Naive thymus-derived CD4-positive, alpha-beta T cell (primary cell): ENCODE measurements at places on chromosomes 2 and 18. TPM values are rescaled to one million over a fixed set of nuclear protein-coding genes. Genes with fewer than 3 reads are reported as not detected.

Gene ASXL3
- total RNA-seq = not detected

Gene LAMA1
- total RNA-seq = not detected

Gene ARL4C
- total RNA-seq = 290 TPM

Gene CDK5R2
- not detected for total RNA-seq

DNA sequence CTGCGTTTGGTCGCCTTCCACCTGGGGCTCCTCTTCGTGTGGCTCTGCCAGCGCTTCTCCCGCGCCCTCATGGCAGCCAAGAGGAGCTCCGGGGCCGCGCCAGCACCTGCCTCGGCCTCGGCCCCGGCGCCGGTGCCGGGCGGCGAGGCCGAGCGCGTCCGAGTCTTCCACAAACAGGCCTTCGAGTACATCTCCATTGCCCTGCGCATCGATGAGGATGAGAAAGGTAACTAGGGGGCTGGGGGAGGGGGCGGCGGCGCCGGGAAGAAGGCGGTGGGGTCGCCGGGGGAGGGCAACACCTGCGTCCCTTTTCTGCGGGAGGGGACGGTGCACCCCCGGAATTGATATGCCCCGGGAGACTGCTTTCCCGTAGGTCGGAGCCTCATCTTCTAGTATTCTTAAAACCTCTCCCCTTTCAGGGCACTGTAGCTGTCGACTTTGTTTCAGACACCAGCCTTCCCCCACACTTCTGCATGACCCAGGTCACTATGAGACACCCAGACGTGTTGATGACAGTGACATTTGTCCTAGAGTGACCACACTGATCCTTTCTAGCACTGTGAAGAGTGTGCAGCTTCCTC lies 755 bp downstream of the SPAST start:
- H3K36me3 ChIP-seq = no peaks in the 10 kb centered on the region
- peak overlapping the region; percentile 88 for H3K27ac ChIP-seq
- no peak for DNase-seq
- no peaks in the 10 kb centered on the region for H3K27me3 ChIP-seq

DNA sequence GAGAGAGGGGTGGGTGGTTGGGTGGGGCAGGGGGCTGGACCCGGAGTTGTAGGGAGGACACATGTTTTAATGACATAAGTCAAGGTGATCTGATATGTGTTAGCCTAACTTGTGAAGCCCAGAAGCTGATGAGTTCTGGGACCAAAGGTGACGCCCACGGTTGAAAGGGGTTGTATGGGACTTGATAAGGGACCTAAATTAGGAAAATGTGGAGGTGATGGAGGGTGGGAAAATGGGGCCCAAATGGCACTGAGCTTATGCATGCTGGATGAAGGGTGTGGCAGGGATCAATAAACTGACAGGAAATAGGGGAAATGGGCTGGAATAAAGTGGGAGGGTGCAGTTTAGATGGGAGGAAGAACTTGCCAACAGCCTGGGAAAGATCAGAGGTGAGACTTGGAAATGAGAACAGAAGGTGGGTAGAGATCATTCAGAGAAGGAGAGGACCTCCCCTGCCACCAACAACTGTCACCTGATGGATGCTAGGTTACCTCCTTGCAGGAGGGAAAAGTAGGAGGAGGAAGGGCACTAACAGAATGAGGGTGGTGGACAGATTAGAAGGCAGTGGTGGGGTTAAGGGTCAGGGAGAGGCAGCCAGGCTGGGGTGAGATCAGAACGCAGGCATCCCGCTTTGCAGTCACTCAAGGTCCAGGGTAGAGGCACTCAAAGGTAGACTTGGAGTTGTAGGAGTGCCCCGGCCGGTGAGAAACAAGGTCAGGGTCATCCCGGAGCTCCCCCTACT lies 15.3 kb downstream of the WNT10A start:
- peak overlapping the region; percentile 89 for H3K27ac ChIP-seq
- H3K4me1 ChIP-seq = peaks cover 61% of the 10 kb centered on the region
- H3K4me3 ChIP-seq = peak overlapping the region; percentile 65

DNA sequence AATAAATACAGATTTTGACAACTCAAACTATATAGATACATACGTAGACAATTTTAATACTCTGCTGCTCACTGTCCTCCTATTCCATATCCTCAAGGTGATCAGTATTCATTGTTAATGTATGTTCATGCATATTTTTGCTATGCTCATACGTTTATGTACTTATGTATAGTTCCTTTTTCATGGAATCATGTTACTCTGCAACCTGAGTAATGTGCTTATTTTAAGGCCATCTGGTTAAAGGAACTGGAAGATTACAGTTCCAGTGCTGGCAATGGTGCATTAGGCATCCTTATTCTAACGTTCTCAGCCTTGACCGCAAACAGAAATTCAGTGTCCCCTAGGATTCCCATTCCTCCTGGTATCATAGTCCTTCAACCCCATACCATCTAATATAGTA lies 385.0 kb upstream of the TNP1 start:
- no peaks in the 10 kb centered on the region for H3K4me1 ChIP-seq
- H3K27ac ChIP-seq = no peak overlapping the region
- H3K27me3 ChIP-seq = no peaks in the 10 kb centered on the region
- no peak overlapping the region for H3K4me3 ChIP-seq

DNA sequence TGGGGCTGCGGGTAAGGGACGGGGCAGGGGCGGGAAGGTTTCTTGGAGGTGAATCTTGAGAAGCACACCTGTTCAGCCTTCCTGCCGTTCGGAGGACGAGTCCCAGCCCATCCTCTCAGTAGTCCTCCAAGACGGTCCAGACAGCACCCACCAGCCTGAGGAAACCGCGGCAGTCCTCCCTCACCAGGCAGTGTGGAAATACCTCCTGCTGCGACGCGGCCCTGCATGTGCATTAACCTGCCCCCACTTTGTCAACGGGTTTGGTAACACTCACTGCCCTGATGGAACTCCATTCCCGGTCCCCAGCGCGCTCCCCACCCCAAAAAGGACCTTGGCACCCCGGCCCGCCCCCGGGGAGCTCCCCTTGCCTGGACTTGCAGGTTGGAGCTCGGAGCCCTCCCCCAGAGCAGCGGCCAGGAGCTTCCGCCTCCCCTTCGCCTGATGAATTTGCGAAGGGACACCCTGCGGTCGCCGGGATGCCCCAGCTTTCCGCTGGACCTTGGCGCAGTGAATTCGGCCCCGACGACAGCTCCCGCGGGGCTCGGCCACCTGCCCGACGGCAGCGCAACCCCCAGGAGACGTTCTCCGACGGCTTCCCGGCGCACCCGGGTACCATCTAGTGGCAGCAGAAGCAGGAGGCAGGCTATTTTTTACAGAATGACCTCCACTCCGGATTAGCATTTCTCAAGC lies 31.5 kb downstream of the ACVR1C start:
- H3K4me1 ChIP-seq = no peaks in the 10 kb centered on the region
- no peaks in the 10 kb centered on the region for H3K36me3 ChIP-seq
- H3K4me3 ChIP-seq = no peak overlapping the region
- peak; percentile 33 for DNase-seq
- no peak overlapping the region for H3K27ac ChIP-seq
- no peaks in the 10 kb centered on the region for H3K27me3 ChIP-seq

- H3K27ac ChIP-seq = no peak overlapping the region
- H3K4me3 ChIP-seq = no peak overlapping the region
- H3K4me1 ChIP-seq = no peaks in the 10 kb centered on the region
Measured at GRCh38 chr2:15642011-15642814, 50.5 kb downstream of the DDX1 start.

- H3K4me3 ChIP-seq = no peak overlapping the region
- H3K27ac ChIP-seq = no peak overlapping the region
- DNase-seq = no peak
Measured at GRCh38 chr2:114517580-114517979, 75.1 kb downstream of the DPP10 start.
